ENCODE measurements at places on chromosomes 3 and 15.

- DNase-seq: no peak
These were observed 139.9 kb upstream of the TLE3 start for GRCh38 chr15:70237626-70238025.

DNA sequence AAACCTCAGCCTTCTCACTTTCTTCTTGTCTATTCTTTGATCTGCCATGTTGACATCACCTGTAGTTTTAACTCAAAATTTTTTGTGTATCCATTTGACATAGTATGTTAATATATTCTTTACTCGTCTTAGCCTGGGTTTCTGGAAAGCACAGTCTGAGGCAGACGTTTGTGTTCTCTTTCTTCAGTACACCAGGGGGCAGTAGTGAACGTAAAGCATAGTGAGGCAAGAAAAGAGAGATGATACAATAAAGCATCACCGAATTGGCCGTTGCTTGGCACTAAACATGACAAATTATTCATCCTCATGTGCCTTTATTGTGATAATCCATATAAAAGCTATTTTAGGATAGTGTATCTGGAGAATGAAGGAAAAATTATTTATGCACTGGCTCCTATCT, 141.0 kb upstream of the MYRIP start:
- peak; percentile 31 for DNase-seq

DNA sequence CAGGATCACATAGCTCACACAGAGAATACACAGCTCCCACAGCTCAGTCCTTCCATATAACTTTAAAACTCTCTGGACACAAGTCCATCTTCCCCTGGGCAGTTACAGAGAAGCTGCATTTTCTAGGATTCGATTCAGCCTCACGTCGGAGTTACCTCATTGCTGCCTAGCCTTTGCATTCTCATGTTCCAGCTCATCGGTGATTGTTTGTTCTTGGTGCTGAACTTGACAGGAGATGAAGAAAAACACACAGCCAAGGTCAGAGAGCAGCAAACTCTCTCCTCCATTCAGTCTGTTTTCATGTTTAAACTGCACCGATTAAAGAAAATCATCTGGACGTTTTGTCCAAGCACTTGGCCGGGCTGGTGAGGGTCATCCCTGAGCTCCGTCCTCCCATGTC, 375.5 kb upstream of the CFAP20DC start:
- no peak for DNase-seq

DNA sequence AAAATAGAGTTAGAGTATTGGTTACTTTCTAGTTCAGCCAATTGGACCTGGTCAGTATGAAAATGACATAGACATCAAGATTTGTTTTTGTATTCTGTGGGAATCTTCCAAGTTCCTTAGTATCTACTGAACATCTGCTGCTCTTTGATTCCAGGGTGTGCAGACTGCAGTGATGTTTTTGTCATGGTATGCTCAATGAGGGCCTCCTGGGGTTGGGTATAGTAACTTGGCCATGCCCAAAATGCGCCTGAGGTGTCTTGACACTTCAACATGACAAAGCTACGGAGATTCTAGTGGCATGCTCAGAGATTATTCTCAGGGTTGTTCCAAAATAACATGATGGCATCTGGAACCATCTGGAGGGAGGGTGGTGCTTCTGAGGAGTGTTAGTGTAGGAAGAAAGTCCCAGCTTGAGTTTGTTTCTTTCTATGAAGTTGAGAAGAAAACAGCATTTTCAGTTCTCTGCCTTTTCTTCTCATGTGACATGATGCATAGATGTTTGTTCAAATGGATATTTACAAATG, 313.5 kb upstream of the TBL1XR1 start:
- DNase-seq: no peak

DNA sequence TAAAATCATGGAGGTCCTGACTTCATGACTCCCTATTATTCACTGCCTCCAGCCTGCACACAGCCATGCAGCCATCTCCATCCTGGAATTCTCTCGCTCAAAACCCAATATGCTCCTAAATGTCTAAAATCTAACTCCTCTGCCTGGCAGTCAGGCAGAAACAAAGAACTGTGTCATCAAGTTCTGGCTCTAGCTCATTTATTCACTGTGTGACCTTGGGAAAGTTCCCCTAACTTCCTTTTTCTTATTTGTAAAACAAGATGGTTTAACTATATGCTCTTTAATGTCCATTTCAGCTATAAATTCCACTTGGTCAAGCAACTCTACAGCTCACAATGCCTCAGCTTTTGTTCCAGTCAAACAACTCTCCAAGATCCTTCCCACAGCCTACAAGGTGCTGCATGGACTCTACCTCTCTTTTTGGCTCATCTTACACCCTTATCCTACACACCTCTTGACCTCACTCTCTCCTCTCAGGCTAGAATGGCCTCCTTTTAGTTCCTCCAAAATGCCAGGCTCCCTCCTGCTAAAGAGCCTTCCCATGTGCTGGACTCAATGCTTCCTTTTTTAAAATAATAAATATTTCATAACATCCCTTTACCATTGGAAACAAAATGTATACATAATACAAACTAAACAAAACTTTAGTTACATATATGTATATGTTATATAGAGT, 16.4 kb downstream of the PIK3CB start:
- no peak for DNase-seq

GRCh38 chr3:184305577-184305976, 6.5 kb downstream of the PSMD2 start:
- DNase-seq: no peak

DNA sequence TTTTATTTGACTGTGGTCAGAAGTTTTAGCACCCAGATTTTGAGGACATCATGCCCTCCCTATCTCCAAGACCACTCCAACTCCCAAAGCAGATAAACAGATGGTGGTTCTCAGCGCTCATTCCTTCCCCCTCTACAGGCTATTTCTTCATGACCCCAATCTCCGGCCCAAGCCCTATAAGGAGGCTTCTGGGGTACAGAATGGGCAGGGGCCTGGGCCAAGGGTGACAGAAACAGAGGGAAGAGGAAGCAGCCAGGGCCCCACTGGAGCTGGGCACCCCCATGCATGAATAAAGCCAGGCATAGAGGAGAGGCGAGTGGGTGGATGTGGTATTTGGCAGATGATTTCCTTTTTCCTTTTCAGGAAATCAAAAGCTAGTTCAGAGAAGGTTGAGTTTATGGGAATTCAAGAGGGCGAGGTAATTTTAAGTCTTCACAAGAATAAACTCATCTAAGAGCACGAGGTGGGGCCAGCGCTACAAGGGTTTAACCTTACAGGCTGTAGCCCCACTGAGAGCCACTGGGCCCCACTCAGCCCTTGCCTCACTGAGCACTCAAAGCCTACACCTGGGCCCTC, 104.8 kb upstream of the HERC1 start:
- no peak for DNase-seq

GRCh38 chr15:89666858-89667705, 11.8 kb upstream of the KIF7 start:
- DNase-seq: no peak

- no peak for DNase-seq
These were observed 38.0 kb downstream of the CCR3 start for GRCh38 chr3:46280105-46280797.

DNA sequence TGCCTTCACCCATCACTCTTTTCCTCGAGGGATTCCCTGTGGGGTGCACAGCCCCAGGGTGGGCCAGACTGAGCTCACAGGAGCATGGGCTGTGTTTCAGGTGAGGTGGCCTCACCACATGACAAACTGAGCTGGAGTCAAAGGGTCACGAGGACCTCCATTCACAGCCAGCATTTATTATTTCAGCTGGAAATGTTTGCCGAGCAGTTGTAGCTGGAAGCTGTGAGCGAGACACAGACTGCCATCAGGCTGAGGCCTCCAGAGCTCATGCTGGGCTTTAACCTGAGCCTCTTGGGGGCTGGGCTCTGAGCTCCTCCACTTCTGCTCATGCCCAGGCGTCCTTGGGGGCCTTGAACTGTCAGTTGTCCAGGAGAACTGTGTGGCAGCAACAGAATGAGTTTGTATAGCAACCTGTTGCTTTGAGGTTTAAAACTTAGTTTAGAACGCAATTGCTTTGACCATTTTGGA, 57.5 kb downstream of the FLNB start:
- DNase-seq: peak; percentile 76

- no peak for DNase-seq
These were observed 1248.4 kb downstream of the NSUN3 start for GRCh38 chr3:95311272-95311671.

- DNase-seq: no peak
These were observed 123.7 kb upstream of the ATP2B2 start for GRCh38 chr3:10628891-10629670.

DNA sequence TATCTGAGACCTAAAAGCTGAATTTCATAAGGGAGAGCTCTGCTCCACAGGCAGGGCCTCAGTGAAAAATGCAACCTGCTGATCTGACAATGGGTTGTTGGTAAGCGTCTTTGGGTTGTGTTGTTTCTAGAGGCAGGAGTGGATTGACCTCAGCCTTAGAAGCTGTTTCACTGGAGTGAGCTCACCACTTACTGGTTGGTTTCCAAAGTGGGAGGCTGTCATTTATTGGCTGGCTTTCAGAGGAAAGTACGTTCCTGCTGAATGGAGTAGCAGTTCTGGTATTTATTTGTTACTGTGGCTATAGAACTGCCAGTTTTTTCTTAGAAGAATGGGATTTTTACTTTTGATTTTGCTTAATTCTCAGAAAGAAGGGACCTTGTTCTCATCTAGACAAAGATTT, 29.3 kb upstream of the COL6A5 start:
- no peak for DNase-seq

DNA sequence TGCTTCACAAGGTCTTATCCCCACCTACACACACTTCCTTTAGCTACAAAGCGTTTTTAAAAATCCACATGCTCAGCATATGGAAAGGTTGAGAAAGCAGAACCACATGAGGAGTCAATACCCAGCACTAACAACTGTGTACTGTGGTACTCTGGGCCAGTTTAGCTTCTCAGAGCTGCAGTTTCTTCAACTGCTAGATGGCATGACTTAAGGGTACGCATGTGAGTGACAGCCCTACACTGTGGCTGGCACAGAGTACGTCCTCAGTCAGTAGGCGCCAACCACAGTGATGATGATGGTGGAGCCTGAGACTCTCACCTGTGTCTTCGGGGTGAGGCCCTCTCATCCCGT, 17.4 kb downstream of the CCDC12 start:
- no peak for DNase-seq

DNA sequence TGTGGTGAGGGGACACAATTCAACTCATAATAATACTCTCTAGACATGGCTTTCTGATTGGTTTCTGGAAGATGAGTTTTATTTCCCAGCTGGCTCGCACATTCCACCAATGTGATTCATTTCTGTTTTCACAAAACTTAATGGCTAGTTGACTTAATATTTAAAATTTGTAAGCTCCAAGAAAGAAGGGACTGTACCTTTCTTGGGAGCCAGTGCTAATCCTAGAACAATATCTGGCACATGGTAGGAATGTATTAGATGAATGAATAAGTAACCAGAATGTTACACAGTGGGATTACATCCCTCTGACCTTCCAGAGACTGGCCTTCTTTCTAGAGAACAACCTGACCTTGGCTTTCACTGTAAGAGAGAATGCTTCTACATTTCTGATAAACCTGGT, 262.8 kb downstream of the RORA start:
- no peak for DNase-seq

GRCh38 chr3:185076219-185076618, 76.6 kb downstream of the C3orf70 start:
- DNase-seq: no peak

DNA sequence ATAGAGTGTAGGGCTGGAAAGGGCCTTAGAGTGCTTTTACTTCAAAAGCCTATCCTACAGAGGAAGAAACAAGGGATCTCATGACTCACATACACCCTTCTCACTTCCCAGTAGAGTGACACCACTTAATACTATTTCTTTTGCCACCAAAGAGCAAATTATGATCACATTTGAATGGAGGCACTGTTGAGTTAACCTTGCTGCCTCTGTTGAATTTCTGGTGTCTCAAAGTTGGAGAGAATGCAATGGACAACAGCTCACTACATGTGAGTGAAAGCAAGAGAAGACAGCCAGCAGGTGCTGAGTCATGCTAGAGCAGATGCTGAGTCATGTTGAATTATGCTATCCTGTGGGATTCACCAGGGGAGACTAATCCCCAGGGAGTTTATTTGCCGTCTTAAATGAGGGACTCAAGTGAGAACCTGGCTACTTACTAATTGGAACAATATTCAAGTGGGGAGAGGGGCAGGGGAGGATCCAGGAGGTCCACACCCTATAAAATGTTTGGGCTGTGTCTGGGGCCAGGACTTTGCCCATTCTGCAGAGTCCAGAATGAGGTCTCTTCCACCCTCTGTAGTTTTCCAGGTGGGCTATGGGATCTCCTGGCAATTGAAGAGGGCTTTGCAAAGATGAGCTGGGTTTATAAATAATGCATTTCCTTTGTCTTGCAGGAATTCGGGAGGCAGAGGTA, 35.8 kb downstream of the ST8SIA2 start:
- no peak for DNase-seq

DNA sequence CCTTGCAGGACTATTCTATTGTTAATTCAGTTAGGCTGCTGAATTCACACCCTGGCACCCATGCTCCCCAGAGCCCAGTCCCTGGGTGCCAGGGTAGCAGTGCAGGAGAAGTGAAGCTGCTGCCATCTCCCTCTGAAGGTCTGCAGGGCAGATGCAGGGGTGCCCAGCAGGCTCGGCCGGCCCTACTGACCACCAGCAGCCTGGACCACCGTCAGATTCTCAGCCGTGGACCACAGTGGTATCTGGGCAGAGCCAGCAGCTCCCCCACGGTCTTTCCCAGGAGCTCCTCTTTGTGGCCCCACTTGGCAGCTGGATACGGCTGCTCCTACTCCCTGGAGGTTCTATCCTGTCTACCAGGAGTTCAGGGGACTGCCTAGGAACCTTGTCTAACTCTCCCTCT, 46.8 kb downstream of the ALDH1L1 start:
- no peak for DNase-seq

DNA sequence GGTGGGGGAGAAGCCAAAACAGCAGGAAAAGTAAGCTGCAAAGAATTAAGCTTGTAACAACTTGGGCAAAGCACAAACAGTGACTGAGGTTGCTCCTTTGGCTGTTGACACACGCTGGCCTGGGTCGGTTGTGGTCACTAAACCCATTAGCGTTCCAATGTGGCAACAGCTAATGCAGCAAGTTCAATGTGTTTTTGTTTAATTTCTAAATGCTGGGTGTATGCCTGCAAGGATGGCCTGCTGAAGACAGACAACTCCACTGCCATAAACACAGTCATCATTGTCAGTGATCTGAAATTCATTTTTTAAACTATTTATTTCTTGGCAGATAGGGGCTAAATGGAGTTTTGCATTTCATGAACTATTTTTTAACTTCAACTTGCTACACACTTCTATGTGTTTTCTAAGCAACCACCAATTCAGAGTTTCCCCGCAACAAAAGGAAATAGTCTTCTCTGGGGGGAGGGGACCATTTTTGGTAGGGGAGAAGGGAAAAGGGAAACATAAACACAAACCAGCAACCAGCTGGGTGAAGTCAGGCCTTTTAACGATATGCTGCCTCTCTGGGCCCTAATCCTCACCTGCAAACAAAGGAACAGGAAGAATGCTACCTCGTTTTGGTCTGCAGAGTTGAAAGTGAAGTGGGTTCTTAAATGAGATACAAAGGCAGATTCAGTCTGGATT, 34.8 kb upstream of the WNT5A start:
- no peak for DNase-seq

DNA sequence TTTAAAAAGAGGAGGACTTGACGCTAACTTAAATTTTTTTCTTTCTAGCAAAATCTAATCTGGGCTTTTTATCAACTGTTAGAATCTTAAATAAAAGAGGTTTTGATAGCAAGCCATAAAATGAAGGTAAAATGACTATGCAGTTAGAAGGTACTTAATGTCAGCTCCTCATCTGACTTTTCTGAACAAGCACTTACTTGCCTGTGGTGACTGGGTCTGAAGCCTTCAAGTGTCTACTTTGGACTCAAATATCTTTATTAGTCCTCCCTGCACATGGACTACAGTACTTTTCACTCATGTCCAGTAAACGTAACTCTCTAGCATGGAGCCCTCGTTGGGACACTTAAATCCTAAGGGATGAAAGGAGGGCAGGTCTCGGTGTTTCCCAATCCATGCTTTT, 135.9 kb downstream of the P2RY1 start:
- DNase-seq: no peak
